Inflammatory macrophage treated with lipopolysaccharide for 4 hours (primary cell): ENCODE measurements at places on chromosomes 5 and 9.
A peak's percentile ranks its signal among the peaks of the same experiment; 100 is the strongest.

DNA sequence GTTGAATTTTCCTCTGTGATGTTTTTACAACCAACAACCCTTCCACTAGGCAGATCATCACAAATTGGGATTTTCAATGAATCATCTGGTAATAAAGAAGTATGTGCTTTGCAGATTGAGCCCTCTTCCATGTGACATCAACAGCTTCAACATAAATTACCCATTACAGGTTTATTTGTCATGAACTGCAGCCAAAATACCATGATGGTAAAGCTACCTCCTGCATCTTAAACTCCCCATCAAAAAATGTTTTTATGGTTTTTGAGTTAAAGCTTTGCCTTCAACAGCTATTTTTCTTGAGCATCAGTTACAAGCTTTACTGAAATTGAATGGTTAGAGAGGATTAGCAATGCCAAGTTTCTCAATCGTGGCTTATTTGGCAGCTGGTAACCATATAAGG, 211.4 kb upstream of the TUSC1 start:
- DNase-seq = no peak

DNA sequence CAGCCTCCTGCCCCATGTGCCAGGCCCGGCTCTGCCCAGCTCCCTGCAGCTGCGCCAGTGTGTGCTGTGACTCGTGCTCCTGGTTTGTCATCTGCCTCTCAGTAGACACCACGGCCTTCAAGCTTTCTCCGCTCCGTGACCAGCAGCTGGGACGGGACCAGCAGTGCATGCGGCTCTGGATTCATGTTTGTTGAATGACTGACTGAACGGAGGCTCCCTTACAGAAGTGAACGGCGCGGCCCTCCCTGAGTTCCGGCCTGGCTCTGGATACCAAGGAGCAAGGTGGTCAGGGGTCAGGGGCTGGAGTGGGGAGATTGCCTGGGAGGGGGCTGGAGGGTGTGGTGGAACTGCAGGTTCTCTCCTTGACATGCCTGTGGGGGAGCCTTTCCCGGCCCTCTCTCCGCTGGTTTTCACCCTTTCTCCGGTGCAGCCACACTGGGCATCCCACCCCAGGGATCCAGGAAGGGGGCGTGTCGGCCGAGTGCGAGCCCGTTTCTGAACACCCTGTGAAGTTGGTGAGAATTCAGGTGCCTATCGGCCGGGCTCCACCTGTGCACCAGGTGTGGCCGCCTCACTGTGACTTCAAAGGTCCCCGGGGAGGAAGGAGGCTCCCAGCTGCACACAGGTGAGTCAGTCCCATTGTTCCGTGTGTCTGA, 11.1 kb upstream of the CEP72 start:
- no peak for DNase-seq

DNA sequence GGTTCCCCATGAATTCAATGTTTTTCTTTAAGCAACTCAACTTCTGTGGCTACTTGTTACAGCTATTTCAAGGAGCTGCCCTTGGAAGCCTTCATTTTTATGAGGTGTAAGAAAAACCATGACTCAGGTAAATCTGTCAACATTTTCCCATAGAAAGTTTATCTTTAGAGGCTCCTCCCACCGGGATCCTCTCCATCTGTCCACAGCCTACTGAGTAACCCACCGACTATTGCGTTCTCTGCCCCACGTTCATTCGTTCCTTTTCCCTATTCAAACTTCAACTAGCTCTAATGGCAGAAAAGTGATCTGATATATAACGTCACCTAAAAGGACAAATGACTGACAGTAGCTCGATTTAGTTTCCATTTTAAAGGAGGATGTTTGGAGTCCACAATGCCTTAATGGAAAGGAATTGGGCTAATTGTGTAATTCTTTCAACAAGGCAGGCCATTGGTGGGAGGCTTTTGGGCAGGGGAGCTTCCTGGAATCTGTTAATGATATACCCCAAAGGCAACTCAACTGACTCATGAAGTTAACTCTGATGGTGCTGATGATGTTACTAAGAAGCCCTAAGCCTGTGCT, 29.3 kb upstream of the NR3C1 start:
- peak; percentile 41 for DNase-seq

DNA sequence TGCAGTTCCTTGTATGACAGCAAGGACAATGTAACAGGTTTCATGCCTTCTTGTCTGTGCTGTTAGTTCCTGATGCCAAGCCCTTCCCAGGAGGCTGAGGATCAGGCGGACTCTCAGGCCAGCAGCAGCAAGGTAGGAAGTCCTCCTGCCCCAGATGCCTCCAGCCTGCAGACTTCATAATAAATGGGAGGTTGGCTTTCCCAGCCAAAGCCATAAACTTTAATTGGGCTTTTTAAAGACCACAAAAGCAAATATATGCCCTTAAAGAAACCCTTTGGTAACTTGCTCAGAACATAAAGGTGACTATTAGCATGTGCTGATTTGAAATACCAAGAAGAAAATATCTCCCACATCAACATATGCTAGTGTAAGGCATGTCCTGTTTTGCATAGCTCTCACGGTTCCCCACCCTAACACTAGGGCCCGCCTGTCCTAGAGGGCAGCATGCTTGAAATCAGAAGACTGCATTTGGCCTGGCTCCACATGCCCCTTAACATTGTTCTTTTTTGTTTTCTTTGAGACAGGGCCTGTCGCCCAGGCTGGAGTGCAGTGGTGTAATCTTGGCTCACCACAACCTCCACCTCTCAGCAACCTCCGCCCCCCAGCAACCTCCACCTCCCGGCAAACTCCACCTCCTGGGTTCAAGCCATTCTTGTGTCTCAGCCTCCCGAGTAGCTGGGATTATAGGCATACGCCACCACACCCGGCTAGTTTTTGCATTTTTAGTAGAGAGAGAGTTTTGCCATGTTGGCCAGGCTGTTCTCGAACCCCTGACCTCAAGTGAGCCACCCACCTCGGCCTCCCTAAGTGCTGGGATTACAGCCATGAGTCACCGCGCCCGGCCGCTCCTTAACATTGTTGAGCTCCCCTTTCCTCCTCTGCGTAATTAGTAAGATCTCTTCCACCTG, 44.6 kb upstream of the FCN1 start:
- no peak for DNase-seq

DNA sequence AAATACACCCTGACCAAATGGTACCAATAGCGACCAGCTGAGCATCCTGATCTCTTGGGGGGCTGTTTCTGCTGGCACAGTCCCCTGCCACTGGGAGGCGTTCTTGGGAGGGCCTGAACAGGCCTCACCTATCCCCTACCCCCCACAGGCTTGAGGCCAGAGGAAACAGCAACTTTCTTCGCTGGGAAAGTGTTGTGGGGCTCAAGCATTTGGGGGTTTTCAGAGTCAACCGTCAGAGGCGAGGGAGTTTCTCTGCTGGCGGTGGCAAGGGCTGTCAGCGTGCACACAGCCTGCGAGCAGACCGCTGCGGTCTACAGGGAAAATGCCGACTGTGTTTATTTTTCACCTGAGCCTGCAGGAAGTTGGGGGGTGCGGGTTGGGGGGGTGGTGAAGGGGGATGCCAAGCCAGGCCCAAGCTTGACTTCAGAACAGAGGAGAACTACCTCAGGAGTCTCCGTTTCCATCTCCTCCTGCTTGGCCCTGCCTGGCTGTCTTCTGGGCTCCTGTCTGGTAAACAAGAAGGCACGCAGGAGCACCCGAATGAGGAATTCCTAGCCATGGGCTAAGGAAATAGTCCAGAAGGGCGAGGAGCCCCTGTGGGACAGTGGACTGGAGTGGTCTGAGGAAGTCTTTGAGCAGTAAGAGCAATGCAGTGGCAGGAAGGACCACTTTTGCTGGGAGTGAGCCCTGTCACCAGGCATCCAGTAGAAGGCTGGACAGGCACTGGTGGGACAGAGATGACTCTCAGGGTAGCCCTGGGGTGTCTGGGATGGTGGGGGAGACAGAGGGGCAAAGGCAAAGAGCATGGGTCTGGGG, 18.1 kb downstream of the TCF7 start:
- no peak for DNase-seq

- no peak for DNase-seq
These were observed 74.2 kb downstream of the GADD45G start for GRCh38 chr9:89679016-89679415.

DNA sequence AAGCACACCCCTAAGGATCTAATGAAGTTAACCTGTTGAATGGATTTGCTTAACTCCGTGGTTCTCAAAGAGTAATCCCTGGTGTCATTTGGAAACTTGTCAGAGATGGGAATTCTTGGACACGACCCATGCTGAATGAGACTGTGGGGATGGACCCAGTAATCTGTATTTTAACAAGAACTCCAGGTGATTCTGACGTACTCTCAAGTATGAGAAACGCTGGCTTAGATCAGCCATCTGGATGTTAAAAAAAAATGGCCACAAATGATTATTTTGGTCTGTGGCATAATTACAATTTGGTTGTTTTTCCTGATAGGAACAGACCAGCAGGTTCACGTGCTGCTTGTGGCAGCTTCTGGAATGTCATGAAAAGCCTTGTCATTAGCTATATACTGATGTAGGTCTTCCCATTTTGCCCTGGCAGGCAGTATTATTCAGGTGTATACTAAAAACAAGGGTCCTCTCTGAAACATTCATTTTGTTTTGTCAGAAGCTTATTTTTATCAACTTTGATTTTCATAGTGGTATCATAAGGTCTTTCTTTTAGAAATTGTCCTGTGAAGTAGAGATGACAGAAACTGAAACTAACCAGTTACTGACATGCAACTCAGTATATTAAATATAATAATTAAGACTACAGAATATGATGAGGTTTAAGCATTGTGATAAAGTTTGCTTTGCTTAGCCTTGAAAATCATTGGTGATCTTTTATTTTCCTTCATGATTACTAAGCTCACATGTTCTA, 15.4 kb downstream of the CPEB4 start:
- DNase-seq = peak; percentile 13

- no peak for DNase-seq
These were observed 55.9 kb upstream of the ORM1 start for GRCh38 chr9:114266969-114267368.

DNA sequence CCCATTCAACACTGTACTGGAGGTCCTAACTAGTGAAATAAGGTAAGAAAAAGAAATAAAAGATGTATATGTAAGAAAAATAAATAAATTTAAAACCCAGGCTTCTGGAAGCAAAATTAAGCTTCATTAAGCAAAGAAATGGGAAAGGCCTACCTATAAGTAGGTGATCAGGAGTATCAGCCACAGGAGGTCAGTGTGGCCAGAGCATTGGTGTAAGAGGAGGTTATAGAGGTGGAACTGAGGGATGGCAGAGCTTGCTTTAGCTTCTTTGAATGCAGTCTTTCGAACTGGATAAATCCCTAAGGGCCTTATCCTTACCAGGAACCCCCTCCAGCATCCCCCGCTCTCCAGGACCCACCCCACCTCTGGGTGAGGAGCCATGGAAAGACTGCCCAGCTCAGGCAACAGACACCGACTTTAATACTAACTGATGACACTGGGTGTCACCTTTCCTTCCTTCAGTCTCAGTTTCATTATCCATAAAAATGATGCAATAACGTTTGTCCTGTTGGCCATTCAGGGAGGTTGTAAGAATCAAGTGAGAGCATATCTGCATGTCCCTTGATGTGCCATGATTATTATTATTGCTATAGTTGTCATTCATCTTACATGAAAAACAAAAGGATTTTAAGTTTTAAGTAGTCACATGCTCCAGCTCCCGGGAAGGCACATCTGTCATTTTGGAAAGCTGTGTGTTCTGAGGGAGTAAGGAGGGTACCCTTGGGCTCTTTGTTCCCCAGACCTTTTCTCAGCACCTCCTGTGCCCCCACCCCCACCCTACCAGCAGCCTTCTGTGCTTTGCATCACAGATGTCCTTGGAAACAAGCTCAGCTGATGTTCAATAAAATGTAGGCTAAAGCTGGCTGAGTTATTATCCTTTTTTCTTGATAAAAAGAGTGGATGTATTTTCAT, 50.8 kb upstream of the CTNNA1 start:
- DNase-seq = peak; percentile 31

DNA sequence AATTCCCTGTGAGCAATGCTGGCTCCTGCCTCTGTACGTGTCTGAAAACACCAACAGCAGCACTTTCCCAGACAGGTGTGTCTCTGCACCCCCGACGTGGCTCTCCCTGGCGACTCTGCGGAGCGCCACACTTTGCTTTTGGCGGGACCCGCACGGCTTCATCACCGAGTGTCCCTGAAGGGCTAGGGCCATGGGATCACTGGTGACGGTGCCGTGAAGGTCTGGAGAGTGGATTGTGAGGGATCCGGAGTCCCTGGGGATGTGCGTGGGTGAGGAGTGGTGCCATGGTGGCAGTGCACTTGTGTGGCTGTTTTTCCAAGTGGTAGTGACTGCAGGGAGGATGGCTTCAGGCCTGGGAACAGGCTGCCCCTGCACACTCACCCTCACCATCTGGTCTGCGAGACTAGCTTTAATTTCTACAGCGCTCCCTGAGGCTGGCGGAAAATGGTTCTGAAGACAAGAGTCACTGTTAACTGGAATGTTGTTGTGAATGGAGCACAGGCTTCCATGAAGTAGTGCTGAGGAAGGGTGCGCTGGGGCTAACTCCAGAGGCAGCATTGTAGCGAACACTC, 3.2 kb downstream of the NKD2 start:
- no peak for DNase-seq

- no peak for DNase-seq
These were observed 374.0 kb downstream of the ZNF608 start for GRCh38 chr5:124372457-124372856.

DNA sequence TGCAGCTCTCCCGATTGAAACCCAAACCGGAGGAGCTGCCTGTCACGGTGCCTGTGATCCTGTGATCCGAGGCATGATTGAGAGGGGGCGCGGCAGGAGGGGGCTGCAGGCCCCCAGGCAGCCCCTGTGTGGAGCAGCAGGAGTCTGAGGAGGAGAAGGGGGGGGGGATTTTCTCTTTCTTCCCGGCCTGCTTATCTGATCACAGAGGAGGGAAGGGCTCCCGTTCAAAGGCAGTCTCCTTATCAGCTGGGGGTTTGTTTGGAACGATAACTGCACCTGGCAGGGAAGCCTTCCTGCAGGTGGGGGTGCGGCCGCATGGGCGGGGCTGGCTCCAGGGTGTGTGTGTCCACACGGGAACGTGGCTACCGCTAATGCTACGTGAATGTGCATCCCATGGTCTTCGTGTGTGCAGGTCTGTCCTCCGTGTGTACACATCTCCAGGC, 38.4 kb downstream of the LMX1B start:
- no peak for DNase-seq

GRCh38 chr5:5011151-5011550, 129.0 kb upstream of the ADAMTS16 start:
- no peak for DNase-seq

GRCh38 chr5:111143910-111144309, 51.8 kb downstream of the WDR36 start:
- DNase-seq = no peak

- peak; percentile 80 for DNase-seq
These were observed 19.0 kb downstream of the TMC1 start for GRCh38 chr9:72540348-72540873.

GRCh38 chr9:95725045-95725444, 150.4 kb upstream of the ERCC6L2 start:
- no peak for DNase-seq

DNA sequence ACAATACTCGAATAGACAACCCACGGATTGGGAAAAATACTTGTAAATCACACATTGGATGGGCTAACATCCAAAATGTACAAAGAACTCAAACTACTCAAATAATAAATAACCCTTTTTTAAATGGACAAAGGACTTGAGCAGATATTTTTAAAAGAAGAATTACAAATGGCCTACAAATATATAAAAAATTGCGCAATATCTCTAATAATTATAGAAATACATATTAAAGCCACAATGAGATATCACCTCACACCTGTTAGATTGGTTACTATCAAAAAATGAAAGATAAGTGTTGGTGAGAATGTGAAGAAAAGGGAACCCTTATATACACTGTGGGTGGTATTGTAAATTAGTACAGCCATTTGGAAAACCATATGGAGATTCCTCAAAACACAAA, 40.8 kb upstream of the ADAMTS19 start:
- no peak for DNase-seq
